ENCODE measurements at places on chromosomes 11 and 22.
A peak's percentile ranks its signal among the peaks of the same experiment; 100 is the strongest.

DNA sequence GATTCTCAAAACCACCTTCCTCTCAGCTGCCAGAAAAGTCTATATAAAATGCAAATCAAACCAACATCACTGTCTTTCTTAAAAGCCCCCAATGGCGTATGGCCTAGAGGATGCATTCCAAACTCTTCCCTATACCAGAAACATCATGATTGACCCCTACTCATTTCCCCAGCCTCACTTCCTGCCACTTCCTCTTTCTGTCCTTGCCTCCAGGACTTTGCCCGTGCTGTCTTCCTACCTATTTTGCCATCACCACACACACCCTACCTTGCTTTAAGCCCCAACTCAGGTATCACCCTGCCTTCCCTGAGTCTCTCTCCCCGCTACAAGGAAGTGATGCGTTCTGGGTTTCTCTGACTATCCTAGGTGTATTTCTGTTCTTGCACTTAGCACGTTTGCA, 8.1 kb downstream of the POU2AF2 start:
- DNase-seq, result no peak

DNA sequence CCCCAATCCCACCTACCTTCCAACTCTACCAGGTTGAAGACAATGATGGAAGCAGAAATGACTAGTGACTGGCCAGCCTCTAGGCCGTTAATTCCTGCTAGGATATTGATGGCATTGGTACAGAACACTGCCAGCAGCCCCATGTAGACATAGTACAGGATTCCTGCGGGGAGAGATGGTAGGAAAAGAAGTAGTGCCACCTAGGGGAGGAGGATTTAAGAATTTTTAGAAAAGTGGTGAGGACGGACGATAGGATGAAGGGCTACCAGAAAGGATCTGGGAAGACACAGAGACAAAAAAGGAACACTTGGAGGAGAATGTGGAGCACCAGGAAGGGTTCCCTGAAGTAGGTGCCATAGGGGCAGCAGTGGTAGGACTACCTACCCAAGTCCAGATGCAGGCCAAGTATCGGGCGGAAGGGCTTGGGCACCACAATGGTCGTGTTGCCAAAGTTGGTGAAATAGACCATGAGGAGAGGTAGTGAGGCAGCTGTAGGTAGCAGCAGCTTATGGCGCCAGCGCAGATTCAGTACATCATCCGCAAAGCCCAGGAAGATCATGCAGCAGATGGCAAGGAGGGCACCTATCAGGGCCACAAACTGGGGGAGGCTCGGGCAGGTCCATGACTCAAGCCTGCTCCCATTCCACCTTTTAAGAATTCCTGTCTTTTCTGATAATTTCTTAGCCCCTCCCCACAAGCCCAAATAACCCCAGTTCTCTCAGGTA, 1.2 kb downstream of the DPAGT1 start:
- DNase-seq, result no peak

DNA sequence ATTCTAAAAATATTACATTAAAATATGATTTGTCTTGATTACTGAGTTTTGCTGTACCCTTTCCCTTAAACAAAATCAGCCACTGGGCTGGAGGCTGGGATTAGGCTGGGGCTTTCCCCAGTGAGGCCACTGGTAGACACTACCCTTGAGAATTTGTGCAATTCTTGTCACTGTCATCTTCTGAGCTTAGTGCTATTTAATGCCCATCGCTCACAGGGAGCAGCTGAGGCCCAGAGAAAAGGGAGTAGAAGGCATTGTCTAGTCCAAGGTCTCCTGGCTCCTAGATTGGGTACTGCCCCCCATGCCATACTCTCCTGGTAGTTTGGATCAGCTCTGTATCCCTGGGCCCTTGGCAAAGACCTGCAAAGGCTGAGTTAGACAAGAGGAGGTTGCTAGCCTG, 6.7 kb downstream of the CHRM1 start:
- DNase-seq, result no peak

DNA sequence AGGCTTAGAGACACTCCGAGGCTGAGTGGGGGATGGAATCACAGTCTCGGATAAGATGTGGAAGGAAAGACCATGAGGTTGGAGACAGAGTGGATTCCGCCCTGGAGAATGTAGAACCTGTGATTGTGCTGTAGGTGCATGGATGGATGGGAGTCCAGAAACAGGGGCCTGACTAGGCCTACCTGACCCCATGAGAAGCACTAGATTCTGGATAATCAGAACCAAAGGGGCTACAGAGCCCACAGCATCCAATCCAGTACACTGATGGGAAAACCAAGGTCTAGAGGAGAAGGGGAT, 32.3 kb upstream of the FCHSD2 start:
- DNase-seq, result no peak

DNA sequence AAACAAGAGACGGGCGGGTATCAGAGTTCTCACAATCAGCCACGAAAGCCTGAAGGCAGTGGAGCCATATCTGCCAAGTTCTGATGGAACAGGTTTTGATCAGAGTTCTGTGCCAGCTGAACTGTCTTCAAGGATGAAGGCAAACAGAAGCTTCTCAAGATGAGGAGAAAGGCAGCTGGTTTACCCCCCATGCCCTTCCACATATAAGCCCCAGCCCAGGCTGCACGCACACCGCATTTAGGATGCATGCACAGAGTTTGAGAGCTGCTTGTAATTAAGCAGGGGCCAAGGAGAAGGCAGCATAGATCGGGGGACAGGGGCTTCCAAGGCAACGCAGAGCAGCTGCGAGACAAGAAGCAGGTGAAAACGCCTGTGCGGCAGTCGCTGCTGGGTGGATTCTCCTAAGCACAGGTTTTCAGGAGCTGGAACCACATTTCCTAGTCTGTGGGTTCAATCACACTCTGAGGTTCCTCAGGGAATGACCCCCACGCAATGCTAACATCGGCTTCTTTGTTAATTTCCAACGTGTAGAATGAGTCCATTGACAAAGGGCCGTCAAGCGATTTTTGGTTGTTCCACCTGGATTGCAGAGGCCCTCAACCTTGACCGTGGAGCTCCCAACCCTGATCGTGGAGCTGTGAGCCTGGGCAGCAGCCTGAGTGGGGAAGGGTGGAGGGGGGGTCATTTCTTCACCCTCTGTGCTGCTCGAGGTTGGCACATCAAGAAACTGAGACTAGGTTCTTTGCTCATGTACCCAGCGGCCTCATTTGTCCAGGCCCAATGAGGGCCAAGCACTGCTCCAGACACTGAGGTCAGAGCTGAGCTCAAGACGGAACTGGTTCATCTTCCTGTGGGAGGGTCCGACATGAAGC, 81.7 kb upstream of the SHISAL1 start:
- DNase-seq, result no peak

- no peak for DNase-seq
Observed at GRCh38 chr11:65501186-65501471, 2.3 kb downstream of the MALAT1 start.

GRCh38 chr11:112024178-112024772, 933 bp upstream of the DLAT start:
- no peak for DNase-seq

DNA sequence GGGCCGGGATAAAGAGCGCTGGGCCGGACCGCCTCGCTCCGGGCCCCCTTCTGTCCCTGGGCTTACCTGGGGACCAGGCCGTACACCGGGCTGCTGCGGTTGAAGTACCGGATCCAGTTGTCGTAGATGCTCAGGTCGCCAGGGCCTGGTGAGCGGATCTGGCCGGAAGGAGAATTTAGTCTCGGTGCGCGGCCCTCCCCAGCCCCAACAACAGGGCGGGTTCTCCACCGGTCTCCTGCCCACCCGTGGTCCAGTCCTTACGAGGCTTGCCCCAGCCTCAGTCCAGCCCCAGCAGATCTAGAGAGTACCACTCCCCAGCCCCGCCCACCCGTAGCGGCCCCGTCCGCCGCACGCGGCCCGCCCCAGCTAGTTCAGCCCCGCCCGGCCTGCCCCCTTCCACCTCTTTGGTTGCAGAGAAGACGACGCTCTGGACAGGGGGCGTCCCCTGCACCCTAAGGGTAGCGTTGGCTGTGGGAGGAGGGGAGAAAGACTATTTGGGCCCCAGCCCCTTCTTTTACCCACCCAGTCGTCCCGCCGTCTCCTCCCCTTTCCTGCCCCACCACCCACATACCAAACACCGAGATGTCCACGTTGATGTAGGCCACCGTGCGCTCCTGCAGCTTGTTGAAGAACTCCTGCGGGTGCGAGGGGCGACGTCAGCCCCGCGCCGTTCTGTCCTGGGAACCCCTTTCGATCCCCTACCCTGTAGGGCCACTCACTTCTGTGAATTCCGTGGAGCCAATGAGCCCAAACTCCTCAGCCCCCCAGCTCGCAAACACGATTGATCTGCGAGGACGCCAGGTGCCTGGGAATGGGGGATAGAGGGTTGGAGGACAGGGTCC, 6.8 kb downstream of the SAC3D1 start:
- DNase-seq, result no peak

DNA sequence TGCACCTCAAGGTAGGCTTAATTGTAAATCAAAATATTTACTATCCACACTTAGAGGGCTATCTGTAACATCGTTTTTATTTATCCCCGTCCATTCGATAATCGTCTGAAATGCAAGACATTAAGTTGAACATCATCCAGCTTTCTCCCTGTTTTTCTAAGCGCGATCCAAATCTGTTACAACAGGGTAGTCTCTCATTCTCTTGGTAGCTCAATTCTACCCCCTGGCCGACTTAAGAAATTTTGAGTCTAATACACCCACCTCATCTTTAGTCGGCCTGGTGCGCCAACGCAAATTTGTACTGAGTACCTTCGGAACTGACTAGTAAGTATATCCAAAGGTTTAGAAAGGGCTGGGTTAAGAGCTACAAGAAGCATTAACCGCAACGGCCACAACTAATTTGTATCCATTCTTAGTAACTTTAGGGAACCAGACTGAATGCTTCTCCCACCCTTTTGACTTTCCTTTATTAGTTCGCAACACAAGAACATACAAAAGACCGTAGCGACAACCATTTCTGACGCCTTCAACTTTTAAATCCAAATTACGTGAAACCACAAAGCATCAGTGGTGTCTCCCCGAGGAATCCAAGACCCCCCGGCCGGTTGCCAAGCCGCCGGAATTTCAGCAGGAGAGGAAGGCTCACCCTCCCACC, 1.0 kb upstream of the ZNF143 start:
- DNase-seq, result peak; percentile 4

- DNase-seq, result no peak
Observed at GRCh38 chr11:1862588-1863351, 9.9 kb downstream of the LSP1 start.

- no peak for DNase-seq
Observed at GRCh38 chr22:34102633-34103032, 182.4 kb upstream of the LARGE1 start.

GRCh38 chr11:810040-810567, 337 bp downstream of the RPLP2 start:
- DNase-seq, result no peak

DNA sequence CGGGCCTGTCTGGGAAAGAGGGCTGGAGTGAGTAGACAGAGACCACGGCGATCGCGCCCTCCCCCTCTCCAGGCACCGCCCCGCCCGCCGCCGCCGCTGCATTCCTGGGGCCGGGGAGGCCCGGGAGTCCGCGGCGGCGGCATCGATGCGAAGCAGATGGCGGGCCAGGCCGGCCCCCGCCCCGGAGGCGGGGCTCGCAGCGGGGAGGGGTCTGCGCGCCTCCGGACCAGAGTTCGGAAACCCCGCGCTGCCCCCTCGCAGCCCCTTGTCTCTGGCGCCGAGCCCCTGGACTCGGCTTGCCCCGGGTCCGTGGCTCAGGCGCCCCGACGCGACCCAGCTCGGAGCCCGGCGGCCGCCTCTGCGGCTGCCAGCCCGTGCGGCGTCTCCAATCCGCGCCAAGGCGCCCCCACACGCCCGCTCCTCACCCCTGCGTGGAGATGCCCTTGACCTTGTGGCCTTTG, 1.3 kb downstream of the SCARF2 start:
- DNase-seq, result no peak

DNA sequence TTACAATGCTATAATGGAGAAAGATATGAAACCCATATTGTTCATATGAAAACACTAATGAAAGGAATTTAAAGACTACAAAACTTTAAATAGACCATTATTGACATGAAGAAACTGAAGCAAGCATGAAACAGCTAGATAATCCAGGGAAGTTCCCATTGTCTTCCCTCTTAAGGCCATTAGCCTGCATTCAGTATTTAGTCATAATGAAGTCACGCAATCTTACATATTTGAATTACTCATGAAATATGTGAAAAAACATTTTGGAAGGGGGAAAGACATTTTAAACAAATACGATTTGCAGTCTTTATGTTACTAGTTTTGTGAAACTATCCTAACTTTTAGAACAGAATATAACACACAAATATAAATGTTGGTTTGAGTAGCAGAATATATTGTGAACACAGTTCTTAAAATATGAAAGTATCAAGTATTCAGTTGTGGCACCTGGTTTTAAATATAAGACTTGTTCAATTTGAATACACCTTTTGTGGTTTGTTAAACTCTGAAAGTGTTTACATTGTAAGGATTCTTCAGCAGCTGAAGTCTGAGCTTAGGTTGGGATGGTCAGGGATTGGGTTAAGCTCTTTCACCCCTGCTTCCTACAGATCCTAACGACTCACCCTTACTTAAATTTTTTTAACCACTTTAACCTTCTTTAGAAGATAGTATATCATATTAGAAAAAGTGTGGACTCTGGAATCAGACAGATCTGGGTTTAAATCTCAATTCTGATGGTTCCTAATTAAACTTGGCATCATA, 500.3 kb upstream of the TENM4 start:
- no peak for DNase-seq

DNA sequence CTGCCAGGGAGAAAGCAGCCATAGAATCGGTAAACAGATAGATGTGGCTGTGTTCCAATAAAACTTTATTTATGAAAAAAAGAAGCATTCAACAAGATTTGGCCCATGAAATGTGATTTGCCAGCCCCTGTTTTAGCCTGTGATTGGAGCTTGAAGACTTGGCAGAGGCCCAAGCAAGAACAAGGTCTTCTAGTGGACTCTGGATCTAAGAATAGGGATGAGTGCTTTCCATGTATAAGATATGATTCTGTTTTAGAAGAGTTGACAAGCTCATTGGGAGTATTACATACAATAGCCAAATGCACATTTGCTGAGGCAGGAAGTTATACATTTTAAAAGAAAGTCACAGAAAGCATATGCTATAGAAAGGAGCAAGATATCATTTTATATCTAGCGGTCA, 175.6 kb upstream of the LUZP2 start:
- no peak for DNase-seq
